A549 (cell line): ENCODE measurements at places on chromosomes 2 and 18. TPM values are rescaled to one million over a fixed set of nuclear protein-coding genes. Genes with fewer than 3 reads are reported as not detected.

DNA sequence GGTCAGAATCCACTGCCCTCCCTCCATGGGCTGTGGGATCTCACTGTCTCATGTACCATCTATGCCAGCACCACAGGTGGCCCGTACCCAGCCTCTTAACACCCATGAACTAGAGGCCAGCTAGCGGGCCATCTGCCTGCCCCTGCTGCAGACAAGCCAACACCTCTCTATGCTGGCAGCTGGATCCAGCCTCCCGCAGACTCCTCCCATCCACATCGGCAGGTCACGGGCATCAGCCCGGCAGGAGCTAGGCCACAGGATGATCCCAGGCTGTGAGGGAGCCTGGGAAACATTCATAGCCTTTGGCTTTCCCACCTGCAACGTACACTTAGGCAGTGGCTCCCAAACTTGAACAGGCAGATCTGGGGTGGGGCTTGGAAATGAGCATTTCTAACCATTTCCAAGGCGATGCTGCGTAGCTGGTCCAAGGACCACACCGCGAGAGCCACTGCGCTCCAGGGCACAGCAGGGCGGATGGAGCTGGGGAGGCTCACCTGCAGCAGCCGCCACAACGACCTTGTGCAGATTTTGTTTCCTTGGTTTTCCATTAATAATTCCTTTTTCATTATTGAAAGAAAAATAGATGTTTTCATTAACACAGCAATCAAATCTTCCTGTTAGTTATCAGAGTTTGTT is 114.7 kb downstream of the KCNF1 start:
- no peak for DNase-seq

DNA sequence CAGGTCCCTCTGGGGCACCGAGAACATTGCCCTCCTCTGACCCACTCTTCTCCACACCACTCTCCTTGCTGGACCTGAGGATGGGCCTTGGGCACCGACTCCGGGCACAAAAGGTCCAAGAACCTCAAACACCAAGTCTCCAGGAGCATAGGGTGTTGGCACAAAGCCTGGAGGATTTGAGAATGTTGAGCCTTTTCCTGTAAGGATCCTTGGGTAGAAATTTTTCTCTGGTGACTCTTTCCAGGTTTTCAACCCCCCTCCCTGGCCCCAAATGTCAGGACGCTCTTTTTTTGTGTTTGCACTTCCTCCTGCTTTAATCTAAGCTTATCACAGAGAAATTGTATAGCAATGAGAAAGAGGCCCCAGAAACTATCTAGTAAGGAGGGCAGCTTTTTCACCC is 9.2 kb downstream of the SPR start:
- DNase-seq: no peak

DNA sequence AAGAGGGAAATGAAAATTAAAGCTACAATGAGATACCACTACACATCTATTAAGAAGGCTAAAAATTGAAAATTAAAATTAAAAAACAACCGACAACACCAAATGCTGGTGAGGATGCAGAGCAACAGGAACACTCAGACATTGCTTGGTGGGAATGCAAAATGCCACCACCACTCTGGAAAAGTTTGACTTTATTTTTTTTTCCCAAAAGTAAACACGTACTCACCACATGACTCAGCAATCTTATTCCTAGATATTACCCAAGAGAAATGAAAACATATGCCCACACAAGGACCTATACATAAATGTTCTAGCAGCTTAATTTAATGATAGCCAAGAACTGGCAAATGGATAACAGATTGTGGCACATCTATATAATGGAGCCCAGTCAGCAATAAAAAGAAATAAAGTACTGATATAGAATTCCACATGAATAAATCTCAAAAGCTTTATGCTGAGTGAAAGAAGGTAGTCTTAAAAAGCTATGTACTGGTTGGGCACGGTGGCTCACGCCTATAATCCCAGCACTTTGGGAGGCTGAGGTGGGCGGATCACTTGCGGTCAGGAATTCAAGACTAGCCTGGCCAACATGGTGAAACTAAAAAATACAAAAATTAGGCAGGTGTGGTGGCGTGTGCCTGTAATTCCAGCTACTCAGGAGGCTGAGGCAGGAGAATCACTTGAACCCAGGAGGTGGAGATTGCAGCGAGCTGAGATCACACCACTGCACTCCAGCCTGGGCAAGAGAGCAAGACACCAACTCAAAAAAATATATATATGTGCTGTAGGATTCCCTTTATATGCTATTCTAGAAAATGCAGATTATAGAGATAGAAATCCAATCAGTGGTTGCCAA is 4.2 kb upstream of the PROC start:
- peak; percentile 76 for DNase-seq

GRCh38 chr2:55010149-55010591 is 40.1 kb downstream of the RTN4 start:
- DNase-seq: peak; percentile 26

DNA sequence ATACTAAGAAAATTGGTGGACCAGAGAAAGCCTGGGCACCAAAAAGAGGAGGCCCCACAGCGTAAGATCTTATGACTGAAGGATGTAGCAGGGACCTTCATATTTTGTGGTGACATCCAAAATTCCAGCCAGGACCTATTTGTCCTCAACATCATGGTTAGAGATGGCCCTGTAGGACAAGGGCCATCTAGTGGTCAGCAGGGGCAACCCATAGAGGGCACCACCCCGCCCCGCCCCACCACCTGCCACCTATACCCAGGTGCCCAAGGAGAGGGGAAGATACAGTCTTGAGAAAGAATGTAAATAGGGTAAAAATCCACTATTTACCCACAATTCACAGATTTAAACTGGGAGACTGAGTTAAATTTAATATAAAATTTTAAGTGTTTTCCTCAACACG is 59.6 kb upstream of the TMEM163 start:
- peak; percentile 8 for DNase-seq

The LYPD6 gene
- polyA plus RNA-seq: 0.04 to 0.08 TPM (median 0.07 TPM) in 3 replicates

The ERMN gene
- not detected in 3 replicates for polyA plus RNA-seq

The TMEM178A gene
- polyA plus RNA-seq: 0.13 to 0.15 TPM in 2 of 3 replicates, not detected in the other

The CD28 gene
- polyA plus RNA-seq: not detected in 3 replicates

The SP9 gene
- polyA plus RNA-seq: 2.5 to 3.3 TPM (median 3.2 TPM) in 3 replicates
